Activated naive CD4-positive, alpha-beta T cell treated with anti-CD3 and anti-CD28 coated beads, Interleukin-2, amount 50 U/mL, for 16 hours (primary cell): ENCODE measurements at places on chromosomes 2 and 18.
A peak's percentile ranks its signal among the peaks of the same experiment; 100 is the strongest.

- DNase-seq, result no peak
Measured at GRCh38 chr2:205695460-205695991, 13.2 kb downstream of the NRP2 start.

DNA sequence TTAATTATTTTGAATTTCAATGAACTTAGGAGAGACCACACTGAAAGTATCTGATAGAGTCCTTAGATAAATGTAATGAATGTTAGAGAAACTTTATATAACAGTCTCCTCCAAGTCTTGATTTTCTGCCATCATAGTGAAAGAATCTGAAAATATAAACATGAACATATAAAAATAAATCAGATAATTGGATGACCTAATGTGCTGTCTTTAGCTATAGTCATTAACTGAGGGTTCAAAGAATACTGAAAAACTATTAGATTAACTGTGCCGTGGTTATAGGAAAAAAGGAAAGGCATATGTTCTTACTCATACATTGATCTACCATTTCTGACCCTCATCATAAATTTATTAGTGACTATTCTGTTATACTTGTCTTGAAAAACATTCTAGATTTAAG lies 47.0 kb upstream of the SPAG16 start:
- no peak for DNase-seq

DNA sequence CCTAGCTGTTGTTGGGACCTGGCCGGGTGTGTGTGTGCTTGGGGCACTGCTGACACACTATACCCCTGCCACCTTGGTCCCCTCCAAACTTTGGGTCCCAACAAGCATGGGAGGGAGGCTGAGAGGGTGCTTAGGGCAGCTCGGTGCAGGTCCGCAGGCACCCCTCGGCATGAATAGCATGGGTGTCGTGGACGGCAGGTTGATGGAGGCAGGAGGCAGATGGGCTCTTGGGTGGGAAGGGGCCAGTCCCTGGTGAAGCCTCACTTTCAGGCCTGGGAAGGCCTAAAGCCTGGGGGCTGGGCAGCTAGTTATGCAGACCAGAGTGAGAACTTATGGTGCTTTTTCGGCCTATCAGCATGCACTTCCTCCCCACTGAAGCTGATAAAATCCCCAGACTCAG lies 164.2 kb downstream of the CDH19 start:
- DNase-seq, result no peak

- no peak for DNase-seq
Measured at GRCh38 chr18:54830866-54831265, 2.6 kb downstream of the RAB27B start.

GRCh38 chr18:12030670-12031069 lies 49.4 kb downstream of the IMPA2 start:
- no peak for DNase-seq

DNA sequence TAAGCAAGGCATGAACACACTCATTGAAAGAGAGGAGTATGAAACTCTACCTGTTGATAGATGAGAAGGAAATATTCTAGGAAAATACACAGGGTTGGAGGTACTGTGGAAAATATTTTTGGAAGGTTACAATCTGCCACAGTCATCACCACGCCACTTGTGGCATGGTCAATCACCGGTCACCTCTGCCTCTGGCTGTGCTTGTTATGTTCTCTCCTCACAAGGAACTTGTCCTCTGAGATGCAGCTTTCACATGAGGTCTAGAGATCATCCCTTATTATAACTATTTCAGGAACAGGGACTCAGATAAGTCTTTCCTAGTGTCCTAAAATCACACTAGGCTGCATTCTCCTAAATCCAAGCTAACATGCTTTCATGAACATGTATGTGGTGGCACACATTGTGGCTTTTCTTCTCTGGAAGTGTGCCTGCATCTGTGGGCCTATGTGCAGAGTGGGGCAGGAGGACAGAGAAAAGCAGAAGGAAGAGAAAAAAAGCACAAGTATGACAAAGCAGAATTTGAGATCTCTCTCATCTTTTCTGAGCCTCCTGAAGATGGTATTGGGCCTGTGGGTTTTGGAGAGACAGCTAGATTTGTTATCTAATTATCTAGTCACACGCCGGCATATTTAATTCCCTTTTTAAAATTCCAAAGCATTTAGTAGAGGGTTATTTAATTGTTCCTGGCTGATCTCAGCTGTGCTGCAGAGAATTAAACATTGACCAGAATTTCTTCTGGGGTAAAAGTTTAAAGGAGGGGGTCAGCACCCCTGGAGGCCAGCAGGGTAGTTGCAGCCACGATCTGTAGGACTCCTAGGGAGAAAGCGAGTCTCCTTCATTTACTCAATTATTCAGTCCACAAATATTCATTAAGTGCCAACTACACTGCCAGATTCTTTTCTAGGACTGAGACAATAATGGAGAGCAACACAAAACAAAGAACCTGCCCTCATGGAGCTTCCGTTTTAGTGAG lies 294.6 kb downstream of the RDH14 start:
- DNase-seq, result no peak

- no peak for DNase-seq
Measured at GRCh38 chr2:106575955-106576354, 88.8 kb downstream of the CD8B2 start.

DNA sequence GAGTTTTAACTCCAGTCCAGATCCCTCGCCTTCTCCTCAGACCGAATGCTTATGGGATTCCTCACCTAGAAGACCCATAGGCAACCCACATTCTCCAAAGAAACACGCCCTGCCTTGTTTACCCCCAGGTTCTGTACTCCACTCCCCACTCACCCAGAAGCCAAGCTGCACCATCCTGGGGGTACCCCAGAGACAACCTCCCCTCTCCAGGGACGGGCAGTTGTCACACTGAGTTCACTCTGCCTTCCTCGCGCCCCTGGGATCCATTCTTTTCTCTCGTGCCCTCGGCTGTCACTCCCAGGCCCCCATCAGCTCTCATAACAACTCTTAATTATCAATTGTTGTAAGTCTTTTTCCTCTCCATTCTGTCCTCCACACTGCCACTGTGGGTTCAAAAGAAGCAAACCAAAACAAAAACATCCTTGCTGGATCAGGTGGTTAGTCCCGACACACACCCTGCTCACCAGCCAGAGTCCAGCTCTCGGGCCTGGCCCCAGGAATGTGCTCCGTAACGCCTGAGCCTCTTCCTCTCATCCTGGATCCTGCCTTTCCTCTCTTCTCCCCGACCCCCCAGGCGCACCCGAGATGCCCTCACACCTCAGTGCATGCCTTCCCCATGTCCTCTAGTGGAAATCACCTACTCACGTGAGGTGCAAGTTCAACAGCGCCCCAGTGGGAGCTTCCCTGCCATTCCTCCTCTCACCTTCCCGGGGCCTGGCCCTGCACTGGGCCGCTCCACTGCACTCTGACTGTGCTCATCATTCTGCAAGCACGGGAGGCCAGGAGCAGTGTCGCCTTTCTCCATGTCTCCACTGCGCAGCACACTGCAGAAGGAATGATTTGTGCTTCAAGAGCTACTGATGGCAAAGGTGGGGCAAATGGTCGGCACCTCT lies 20.7 kb downstream of the COX7A2L start:
- DNase-seq, result no peak

DNA sequence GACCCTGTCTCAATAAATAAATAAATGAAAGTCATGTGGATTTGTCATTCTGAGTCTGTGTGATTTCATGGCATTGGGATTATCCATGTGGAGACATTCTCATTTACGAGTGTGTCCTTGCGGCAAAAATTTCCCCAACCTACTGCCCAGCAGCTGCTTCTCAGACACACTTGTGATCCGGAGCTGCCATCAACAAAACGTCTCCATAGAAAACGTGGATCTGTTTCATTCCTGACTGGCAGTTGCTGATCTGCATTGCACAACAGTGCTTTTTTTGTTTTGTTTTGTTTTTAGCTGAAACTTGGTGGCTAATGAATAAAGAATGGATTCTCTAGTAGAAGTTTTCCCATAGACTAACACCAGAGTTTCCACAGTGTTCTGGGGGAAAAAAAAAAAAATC lies 74.7 kb downstream of the TGIF1 start:
- no peak for DNase-seq

DNA sequence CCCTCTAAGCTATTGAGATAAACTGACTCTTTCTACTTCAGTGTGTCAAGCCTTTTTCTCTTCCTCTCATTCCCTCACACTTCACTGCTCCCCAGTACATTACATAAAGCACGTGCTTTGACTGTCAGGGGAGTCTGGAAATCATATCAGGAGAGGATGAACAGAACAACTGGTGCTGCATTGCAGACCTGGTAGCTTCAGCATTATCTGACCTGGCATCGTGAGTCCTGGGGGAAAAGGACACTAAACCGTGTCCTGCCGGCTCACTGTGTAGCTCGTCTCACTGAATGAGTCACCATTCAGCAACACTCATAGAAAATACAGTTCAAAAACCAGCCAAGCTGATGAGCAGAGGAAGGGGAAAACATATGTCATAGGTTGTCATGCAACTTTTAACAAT lies 108.5 kb upstream of the UNC80 start:
- DNase-seq, result no peak

- DNase-seq, result no peak
Measured at GRCh38 chr2:40177366-40177765, 274.5 kb downstream of the SLC8A1 start.

- no peak for DNase-seq
Measured at GRCh38 chr2:202127687-202128331, 54.8 kb downstream of the KIAA2012 start.

DNA sequence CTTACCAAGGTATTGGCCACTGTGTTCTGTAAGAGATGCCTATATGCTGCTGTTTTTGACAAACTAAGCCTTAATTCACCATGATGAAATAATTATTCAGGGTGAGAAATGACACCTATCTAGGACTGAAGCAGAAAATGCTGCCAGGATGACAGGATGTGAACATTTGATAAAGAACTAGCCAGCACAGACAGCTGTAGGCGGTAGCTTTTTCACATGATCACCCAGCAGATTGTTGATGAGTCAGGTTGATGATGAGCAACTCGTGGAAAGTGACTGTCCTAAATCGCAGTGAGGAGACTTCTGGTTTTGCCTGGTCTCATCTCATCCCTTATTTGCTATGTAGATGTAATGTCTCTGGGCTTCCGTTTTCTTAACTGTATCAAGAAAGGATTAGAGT lies 144.1 kb downstream of the PRPF40A start:
- DNase-seq, result peak; percentile 32

DNA sequence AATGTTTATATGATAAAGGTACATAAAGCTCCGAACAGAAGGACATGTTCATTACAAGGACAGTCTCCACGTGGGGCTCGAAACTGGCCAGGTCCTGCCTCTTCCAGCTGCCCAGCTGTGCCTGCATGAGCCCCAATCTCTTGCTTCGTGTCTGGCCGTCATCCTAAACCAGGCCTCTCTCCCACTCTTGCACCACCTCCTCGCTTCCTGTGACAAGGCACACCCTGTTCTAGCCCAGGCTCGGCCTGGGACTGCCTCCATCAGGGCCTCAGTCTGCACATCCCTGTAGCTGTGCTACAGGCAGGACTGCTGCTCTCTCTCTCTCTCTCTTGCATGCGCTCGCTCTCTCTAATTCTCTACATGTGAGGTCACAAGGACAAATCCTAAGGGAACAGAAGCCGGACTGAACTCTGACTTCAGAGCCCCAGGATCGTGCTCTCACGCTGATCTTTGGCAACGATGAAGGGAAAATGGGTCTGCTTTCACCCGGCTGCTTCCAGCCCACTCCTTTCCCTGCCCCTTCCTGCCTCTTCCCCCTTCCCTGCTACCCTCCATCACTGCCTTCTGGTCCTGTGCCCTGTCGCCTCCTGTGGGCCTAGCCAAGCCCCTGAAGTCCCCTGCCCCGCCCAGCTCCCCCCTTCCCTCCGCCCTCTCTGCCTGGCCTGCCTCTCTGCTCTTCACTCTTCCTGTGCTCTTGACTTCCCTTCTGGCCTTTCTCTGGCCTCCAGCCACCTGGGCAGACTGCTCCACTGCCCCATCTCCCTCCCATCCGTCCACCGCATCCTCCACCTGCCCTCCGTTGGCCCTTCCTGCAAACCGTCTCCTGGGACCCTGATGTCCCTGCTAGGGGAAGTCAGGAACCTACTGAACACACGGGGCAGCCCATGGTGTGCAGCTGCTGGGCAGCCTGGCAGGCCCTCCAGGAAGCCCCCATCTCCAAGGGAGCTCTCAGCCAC lies 7.8 kb upstream of the GPR55 start:
- DNase-seq, result no peak

GRCh38 chr2:230347659-230348305 lies 20.8 kb downstream of the SP140L start:
- DNase-seq, result peak; percentile 35

- no peak for DNase-seq
Measured at GRCh38 chr2:4549666-4550210, 846.4 kb downstream of the DCDC2C start.

GRCh38 chr2:231926761-231927565 lies 767 bp upstream of the NPPC start:
- peak; percentile 34 for DNase-seq

DNA sequence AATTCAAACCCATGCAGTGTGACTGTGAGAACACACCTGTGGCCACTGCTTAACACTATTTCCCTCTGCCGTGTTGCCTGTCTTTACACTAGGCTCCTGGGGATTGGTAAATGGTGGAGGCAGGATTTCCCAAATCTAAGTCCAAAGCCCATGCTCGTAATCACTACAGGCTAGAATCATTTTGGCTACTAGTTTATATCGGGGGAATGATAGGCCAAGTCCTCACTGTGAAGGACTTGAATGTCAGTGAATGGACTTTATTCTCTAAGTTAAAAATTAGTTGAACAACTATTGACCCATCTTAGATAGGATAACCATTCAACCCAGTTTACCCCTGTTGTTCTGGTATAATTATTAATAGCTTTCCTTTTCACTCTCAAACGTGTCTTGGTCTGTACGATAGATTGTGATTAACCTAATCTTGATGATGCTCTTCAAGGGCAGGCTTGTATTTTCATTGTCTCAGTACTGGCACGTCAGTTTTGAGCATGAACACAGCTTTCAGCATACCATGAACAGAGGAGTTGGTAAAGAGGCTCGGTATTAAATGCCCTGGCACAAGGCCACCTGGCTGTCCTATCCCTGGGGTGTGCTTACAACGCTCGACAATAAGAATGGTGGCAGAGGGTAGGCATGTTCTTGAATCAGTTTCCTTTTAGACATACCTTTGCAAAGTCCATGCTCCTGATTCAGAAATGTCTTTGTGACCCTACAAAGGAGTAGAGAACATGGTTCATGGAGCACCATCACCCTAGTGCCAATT lies 148.8 kb downstream of the RTN4 start:
- DNase-seq, result no peak

DNA sequence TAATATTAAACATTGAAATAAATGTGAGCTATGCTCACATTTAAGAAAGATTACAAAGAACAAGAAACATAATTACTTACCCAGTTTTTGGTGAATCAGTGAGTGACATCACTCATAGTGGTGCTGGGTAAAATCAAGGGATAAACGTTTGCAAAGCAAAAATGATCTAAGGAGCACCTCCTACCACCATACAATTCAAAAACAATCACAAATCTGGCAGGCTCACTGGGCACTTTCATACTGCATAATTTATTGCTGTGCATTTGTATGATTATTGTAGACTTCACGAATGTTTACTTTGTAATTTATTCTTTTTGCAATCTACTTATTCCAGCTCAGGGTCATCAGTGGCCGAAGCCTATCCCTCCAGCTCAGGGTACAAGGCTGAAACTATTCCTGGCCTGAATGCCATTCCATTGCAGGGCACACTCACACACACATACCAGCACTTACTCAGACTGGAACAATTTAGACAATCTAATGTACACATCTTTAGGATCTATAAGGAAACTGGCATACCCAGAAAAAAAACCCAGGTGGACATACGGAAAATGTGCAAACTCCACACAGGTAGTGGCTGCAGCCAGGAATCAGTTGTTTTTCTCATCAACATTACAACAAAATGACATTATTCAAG lies 34.4 kb downstream of the AFTPH start:
- no peak for DNase-seq

GRCh38 chr2:172198361-172198760 lies 95.7 kb upstream of the DLX2 start:
- no peak for DNase-seq
